Stimulated activated CD4-positive, alpha-beta T cell treated with anti-CD3 and anti-CD28 coated beads, Interleukin-1b, Interleukin-23, amount 100 ng/mL, for 4 hours (primary cell): ENCODE measurements at places on chromosomes 4 and X.

DNA sequence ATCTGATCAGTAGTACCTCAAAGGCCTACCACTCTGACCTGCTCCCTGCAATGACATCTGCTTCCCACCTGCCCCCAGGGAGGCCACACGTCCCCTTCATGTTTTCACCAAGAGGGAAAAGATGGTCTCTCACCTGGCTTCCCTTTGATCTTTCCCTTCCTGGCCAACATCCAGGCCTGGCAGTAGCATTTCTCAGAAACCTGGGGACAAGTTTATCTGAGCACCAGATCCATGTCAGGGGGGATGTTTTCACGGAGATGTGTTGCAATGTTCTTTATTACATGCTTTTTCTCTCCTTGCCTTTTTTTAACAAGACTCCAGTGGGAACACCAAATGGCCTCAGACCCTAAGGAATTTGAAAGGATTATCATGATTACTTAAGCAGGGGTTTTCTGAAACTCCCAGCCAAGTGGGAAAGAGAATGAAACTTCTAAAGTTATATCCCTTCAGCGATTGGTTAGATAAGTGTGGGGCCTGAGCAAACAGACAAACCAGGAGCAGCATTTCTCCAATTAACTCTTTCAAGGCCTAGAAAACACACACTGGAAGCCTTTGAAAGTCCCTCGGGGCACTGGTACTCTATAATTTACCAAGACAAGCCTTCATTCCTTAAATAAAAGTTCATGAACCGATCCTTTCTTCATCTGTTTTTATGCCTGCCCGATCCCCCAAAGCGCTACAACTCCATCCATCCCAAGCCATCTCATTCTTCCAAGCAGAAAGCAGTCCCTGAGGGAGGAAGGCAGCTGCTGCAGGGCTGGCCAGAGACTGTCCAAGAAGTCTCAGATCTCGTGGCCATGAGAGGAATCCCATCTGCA lies 94.1 kb downstream of the BCOR start:
- no peak for DNase-seq

- DNase-seq: no peak
Measured at GRCh38 chr4:170724191-170724590, 634.4 kb upstream of the AADAT start.

- DNase-seq: no peak
Measured at GRCh38 chr4:158176776-158177175, 4.0 kb upstream of the GASK1B start.

DNA sequence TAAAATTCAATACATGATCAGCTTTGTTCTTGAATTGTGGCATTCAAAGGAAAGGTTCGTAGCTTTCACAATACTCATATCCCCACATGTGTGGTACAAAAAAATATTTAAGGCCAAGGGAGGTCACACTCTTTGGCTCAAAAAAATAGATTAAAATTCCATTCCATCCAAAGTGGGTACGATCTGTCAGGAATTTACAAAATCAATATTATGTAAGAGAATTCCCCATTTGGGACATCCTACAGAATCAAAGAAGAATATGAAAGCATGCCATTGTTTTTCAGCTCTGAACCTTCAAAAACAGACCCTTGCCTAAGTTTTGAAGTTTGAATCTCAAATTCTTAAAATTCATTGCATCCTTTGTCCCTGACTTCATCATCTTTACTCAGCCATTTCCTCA lies 85.8 kb downstream of the MID1 start:
- no peak for DNase-seq

- no peak for DNase-seq
Measured at GRCh38 chr4:54607067-54607466, 50.7 kb upstream of the KIT start.

GRCh38 chrX:132114607-132115006 lies 13.2 kb downstream of the FRMD7 start:
- DNase-seq: no peak

DNA sequence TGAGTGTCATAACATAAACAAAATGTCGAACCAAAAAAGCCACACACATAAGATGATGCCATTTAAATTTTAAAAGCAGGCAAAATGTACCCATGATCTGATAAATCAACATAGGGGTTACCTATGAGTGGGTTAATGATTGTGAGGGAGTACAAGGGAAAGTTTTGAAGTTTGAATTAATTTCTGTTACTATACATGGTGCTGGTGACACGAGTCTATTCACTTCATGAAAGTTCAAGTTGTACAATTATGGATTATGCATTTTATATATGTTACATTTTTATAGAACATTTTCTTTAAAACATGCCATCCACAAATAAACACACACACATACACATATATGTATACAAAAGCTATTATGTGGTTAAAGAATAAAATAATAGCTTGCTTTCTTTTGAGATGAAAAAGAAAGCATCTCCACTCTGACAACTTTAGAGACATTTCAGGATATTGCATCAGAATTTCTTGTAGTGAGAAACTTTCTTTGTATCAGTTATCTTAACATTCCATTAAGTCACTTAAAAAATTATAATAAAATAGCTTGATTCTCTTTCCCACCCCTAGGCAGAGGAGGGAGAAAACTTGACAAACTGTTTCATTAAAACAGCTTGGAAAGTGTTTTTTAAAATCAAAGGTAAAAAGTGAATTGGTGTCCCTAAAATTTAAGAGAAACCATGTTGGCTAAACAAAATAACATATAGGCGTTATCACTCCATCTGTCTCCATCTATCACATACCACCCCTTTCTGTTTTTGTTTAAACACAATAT lies 891.8 kb upstream of the NDST4 start:
- no peak for DNase-seq

- peak; percentile 50 for DNase-seq
Measured at GRCh38 chr4:56505269-56506130, at the start of gene ARL9. ARL9 (plus strand) TSS chr4:56505791; CDS start chr4:56505863, 72 bp downstream.

- no peak for DNase-seq
Measured at GRCh38 chrX:140501321-140501720, 3.5 kb downstream of the SOX3 start.

- DNase-seq: no peak
Measured at GRCh38 chr4:38503689-38504395, 160.2 kb upstream of the KLF3 start.

DNA sequence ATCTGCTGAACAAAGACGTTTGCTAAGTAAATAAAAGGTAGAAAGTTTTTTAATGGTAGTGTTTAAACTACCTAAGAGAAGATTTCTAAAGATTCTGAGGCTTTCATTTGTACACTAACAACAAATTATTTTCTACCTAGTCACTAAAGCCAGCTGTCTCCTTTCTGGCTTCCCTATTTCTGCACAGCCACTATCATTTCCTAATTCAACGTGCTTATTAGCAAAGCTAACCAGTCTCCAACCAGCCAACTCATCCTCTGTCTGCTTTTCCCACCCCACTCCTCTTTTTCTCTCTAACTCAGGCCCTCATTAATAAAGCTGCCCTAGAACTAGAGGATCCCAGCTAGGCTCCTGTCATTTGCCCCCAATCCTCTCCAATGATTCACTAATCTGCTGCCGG lies 118.2 kb downstream of the ZNF827 start:
- no peak for DNase-seq

DNA sequence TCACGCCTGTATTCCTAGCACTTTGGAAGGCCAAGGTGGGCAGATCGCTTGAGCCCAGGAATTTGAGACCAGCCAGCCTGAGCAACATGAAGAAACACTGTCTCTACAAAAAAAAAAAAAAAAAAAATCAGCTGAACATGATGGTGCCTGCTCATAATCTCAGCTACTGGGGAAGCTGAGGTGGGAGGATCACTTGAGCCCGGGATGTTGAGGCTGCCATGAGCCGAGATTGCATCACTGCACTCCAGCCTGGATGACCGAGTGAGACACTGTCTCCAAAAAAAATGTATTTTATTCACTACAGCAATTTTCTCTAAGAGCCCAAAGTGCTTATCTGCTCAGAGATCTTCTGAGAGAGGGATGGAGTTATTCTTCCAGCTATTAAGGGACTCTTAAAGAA lies 215.8 kb upstream of the PPP3CA start:
- no peak for DNase-seq

DNA sequence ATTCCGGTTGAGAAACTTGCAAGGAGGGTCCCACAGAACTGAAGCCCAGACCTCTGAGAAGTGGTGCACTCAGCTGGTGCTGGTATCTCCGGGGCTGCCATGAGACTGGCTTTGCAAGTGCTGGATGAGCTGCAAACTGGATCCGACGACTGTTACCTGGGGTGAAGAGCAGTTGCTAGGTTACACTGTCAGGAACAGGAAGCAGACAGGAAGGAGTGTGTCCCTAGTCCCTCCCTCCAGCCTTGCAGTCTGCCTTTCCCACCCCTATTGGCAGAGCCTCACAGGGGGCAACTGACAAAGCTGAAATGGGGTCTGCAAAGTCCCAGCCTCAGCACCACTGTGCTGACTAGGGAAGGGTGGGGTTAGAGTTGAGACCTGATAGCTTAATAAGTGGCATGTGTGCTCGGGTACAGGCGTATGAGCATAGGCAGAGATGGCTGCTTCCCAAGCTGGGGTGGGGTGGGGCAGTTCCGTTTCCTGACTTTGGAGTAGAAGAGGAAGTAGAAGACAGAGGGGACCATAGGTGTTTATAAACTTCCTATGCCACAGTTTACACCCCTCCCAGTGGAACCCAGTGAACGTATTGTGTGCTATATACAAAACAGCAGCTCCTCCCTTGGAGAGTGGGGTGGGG lies 18.0 kb downstream of the PPEF1 start:
- DNase-seq: no peak

DNA sequence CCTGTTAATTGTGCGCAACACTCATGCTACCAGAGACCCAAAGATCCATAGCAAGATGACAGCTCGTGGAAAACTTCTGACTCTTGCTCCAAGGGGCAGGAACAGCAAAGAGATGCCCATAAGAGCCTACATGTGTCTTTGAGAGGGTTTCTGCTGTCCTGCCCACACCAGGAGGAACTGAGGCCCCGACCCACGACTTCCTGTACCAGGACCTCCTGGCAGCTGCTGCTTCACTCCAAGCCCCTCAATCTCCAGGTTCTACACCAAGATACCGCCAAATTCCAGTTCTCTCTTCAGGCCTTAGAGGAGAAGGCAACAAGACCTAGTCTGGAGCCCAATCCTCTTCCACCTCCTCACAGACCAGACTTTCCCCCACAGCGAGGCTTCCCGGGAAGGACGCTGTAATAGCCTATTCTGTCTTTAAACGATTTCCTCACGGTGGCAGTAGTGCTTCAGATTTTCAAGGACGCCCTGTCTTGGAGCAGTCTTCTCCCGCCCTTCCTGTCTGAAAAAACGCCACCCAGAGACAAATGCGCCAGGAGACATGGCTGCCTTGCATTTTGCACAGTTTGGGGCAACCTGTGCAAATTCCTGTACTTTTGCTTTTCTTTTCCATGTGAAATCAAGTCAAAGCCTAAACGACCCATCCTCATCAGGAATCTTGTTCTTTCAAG lies 230.2 kb upstream of the STK26 start:
- DNase-seq: no peak

DNA sequence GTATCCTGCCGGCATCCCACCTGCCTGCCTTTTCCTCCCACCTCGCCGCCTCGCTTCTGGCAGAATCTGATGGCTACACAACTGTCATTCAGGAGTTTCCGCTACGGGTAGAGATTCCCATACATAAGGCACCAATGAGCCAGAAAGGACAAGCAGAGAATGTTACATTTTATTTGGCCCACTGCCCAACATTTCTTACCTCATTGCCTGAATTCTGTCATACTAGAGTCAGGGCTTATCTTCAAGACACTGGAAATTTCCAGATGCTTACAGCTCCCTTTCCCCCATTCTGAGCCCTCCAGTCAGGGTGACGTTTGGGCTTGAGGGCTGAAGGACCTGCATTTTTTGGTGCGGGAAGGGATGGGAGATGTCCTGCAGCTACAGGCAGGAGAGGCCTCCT lies 113.0 kb downstream of the NHS start:
- DNase-seq: no peak

- no peak for DNase-seq
Measured at GRCh38 chr4:153486281-153487151, 20.4 kb downstream of the TMEM131L start.

DNA sequence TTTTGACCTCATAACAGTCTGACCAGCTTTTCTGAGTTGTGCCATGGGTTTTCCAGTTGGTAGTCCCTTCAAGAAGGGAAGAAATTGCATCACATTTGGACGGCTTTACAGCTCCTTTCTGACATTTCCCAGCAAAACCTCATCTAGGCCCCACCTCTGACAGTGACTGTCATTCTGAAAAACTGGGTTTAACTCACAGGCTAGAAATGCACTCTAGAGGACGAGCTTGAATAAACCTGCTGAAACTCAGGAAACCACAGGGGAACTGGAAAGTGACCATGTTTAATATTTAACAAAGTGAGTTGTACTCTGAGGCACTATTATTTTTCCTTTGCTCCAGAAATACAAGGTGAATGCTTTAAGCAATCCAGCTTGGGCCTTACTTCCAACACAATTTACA lies 434.3 kb upstream of the RASGEF1B start:
- no peak for DNase-seq

GRCh38 chrX:37867536-37868153 lies 20.3 kb upstream of the DYNLT3 start:
- DNase-seq: no peak

GRCh38 chrX:134548257-134549201 lies 88.6 kb downstream of the HPRT1 start:
- no peak for DNase-seq

DNA sequence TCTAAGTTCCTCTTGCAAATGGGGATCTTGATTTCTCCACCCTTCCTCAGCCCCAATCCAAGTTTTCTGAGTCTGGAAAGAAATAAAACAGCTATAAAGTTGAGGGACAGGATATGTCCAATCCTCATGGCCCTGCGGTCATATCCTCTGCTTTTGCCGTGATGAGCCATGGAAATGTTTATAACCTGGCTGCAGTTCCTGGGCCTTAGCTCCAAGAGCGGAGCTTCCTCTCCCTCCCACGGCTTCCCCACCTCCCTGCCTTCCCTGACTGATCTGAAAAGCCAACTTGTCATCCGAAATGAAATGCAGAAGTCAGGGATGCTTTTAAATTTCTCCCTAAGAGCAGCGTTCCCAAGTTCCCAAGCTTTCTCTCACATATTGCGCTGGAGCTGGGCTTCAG lies 221.5 kb upstream of the SFRP2 start:
- DNase-seq: no peak
